Mesothelial cell of epicardium (in vitro differentiated cells): ENCODE measurements at places on chromosomes 4 and X.

GRCh38 chr4:99300934-99301333 is 10.1 kb upstream of the ADH1A start:
- DNase-seq: peak; percentile 66

- DNase-seq: no peak
These were observed 40.1 kb downstream of the TET2 start for GRCh38 chr4:105186701-105187161.

DNA sequence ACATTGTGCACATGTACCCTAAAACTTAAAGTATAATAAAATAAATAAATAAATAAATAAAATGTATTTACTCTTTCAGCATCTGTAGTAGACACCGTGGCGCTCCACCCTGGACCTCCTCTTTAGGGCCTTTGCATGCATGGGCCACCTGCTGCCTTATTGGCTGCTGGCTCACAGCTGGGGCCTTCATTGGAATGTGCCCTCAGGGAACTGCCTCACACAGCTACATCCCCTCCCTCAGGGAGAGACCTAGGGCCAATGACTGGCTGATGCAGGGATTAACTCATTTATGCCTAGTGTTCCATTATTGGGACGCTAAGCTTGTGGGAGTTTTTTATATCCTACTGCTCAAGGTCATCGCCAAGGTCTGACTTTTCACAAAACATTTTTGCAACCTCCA is 302.9 kb upstream of the FTHL17 start:
- DNase-seq: no peak

DNA sequence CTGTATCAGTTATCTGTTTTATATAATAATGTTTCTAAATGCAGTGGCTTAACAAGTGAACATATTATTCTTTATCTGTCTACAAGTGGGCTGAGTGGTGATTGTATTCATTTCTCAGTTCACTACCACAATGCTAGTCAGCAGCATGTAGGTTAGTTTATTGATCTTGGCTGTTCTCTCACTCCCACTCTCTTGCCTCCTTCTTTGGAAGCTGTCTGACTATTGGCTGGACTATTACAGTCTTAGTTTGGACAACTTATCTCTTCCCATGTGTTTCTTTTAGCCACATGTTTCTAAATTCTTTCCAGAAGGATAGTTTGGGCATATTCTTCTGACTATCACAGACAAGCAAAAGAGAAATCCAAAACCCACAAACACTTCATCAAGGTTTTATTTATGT is 459.5 kb upstream of the AGA start:
- DNase-seq: no peak

DNA sequence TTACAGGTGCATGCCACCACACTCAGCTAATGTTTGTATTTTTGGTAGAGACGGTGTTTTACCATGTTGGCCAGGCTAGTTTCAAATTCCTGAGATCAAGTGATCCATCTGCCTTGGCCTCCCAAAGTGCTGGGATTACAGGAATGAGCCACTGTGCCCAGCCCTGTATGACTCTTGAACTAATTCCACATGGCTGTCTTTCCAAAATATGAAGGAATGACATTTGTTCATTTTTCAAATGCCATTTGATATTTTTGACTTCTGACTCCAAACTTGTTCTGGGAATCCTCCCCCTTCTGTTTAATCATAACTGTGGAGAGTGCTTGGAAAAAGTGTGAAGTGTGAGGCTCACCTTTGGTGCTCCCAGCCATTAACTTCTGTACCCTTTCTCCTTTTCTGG is 119.2 kb downstream of the NHS start:
- DNase-seq: no peak

DNA sequence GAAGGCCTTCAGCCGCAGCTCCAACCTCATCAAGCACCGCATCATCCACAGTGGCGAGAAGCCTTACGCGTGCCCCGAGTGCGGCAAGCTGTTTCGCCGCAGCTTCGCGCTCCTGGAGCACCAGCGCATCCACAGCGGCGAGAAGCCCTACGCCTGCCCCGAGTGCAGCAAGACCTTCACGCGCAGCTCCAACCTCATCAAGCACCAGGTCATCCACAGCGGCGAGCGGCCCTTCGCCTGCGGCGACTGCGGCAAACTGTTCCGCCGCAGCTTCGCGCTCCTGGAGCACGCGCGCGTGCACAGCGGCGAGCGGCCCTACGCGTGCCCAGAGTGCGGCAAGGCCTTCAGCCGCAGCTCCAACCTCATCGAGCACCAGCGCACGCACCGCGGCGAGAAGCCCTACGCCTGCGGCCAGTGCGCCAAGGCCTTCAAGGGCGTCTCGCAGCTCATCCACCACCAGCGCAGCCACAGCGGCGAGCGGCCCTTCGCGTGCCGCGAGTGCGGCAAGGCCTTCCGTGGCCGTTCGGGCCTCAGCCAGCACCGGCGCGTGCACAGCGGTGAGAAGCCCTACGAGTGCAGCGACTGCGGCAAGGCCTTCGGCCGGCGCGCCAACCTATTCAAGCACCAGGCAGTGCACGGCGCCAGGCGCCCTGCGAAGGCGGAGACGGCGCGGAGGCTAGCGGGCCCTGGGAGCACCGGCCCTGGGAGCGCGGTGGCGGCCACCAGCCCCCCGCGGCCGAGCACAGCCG is 9.8 kb downstream of the ZFP92 start:
- DNase-seq: no peak

DNA sequence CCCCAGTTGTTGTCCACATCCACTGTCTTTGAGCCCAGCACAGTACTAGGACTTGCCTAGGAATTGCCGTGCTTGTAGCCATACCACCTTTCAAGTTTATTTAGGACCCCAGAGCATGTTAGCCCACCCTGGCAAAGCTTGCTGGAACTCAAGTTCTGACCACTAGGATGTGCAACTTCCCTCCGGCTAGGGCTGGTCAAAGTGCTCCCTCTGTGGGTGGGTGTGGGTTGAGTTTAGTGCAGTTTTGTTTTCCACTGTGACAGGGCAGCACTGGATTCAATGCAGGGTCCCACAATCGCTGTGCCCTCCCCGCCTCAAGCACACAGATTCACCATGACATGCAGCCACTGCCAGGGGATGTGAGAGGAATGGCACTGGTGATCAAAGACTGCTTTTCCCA is 96.0 kb downstream of the RASGEF1B start:
- no peak for DNase-seq

DNA sequence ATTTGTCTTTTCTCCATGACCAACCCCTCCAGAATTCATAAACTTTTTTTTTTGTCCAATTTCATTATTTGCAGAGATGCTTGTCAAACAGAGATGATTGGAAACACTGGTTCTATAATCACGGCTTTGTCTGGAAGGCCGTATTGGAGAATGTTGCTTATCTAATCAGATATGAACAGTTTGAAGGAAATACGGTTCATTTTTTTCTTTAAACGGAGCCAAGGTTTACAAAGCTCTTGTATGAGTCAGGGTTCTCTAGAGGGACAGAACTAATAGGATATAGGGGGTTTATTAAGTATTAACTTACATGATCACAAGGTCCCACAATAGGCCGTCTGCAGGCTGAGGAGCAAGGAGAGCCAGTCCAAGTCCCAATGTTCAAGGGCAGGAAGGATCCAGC is 1415.8 kb downstream of the C4orf33 start:
- DNase-seq: no peak

- no peak for DNase-seq
These were observed 136.1 kb upstream of the MID1 start for GRCh38 chrX:10756441-10756840.

- DNase-seq: no peak
These were observed 25.9 kb downstream of the CPE start for GRCh38 chr4:165404696-165405095.

DNA sequence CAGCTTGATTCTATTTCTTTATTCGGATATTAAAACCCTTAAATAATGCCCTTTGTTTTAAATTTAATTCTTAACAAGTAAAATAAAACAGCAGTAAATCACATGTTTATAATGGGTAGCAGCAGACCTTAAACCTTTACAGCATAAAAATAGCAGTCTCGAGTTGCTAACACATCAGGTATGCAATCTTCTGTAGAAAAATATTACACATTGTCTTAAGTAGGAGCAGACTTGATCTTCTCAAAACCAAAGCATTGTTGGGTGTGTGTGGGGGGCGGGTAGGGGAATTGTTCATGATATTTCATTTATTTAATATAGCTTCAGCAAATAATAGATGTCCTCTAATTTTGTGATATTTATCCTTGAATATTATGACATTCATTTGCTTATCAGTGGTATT is 331.4 kb downstream of the PCDH7 start:
- DNase-seq: no peak

DNA sequence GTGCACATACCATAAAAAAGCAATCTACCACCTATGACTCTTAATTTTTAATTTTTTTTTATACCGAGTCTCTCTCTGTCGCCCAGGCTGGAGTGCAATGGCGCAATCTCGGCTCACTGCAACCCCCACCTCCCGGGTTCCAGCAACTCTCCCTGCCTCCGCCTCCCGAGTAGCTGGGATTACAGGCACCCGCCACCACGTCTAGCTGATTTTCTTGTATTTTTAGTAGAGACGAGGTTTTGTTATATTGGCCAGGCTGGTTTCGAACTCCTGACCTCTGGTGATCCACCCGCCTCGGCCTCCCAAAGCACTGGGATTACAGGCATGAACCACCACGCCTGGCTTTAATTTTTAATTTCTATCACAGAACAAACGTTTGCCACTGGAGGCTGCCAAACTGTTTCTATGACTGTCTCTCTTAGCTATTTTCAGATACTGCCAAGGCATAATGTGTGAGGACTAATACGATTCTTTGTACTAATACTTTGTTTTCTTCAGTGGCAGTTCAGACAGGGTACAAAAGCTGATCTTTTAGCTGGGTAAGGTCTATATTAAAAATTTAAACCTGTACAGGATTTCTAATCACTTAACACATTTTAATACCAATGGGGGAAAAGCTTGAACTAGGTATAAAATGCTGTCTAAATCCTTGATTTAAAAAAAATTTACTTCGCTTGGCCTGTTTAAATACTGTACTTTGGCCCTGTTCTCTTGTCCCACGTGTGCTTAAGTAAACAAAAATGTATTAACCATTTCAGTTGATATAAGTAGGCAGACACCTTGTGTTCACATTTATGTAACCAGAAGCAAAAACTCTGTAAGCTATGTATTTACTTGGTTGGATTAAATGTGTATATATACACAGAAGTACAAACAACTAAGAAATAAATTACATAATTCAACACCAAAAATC is 2.3 kb downstream of the PGRMC2 start:
- no peak for DNase-seq

DNA sequence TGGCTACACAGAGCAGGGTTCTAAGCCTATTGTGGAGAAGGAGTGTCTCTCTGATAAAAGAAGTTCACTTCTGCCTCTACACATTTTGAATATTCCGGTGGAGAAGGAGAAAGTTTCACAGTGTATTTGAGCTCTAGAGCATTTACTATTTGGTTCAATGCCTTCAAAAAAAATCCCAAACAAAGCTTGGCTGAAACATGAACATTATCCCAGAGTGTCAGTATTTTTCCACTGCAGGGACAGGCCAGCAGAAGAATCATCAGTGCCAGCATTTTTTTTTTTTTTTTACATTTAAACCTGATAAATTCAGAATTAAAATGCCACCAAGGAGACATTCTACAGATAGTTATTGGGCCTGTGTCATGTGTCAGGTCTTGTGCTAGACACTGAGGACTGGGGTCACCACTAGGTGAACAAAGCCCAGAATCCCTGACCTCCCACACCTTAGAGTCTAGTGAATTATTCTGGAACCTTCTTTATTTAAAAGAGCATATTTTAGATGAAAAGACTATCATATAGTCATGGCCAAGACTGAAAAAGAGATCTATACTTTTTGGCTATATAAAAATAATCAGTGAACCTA is 48.0 kb upstream of the NAP1L5 start:
- DNase-seq: no peak

GRCh38 chr4:2135083-2135482 is 76.0 kb downstream of the NAT8L start:
- no peak for DNase-seq

DNA sequence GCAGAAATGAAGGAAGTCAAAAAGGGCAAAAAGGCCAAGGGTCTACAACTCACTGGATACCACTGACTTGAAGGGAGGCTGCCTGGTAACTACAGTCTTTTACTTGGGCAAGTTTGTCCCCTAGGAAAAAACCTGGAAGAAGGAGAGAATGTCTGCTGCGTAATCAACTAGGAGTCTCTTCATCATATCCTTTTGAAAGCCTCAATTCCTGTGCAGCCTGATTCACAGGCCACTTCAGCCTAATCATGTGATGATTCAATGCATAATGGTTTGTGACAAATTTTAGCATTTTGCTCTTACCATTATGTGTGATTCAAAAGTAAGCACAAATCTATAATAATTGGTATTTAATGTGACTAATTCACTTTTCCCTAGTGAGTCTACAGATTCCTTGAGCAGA is 273.6 kb downstream of the FRMPD4 start:
- no peak for DNase-seq

DNA sequence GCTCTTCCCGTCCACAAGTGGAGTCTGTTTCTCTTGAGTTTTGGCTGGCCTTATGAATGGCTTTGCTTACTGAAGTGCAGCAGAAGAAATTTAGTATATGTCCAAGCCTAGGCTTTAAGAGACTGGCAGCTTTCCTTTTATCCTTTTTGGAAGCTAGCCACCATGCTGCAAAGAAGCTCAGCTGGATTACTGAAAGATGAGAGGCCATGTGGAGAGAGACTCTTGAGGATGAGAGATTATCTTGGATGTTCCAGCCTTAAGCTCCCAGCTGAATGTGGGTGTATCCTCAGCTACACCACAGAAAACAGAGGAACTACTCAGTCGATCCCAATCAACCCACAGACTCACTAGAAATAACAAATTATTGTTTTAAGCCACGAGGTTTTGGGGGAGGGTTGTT is 12.5 kb downstream of the CCNG2 start:
- no peak for DNase-seq

DNA sequence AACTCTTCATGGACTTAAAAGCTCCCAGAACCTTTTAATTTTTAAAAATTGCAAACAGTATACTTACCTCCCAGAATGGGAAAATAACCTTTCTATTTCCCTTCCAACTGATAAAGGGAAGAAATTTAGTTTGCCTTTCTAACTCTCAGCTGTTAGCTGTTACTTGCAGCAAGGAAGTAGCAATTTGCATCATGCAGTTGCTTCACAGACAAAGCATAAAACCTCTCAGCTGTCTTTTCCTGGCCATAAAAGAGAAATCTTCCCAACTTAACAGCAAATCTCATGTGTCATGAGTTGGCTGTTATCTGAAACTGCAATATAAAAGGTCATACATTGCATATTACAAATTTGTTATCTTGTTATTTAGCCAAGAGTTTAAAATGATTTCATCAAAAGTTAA is 18.4 kb downstream of the C4orf17 start:
- DNase-seq: no peak

DNA sequence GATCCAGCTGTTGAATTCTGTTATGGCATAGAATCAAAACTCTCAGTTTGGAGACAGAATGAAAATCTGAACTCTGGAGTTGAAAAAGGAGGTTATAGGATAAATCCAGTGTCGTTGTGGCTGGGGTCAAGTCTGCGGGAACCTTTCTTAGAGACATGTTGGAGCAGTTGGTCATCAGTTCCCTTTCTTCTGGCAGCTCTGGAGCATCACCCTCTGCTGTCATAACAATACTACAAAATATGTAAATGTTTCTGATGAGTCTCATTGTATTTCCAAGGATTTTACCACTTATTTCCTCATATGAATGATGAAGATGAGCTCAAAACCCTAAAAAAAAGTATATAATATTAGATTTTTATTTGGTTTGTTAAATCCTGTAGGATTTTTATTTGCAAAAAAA is 7.5 kb downstream of the TLR10 start:
- no peak for DNase-seq
